ENCODE measurements at places on chromosomes 4 and X. TPM values are rescaled to one million over a fixed set of nuclear protein-coding genes. Genes with fewer than 3 reads are reported as not detected.

Gene WNK3
- 6.3 TPM for total RNA-seq

Gene HSFX4
- not detected for total RNA-seq

Gene C4orf54
- 71.2 TPM for total RNA-seq

Gene TMEM154
- total RNA-seq = 3.3 TPM

Gene F8A1
- total RNA-seq = 8.2 TPM

Gene CENPVL2
- 0.18 TPM for total RNA-seq

Gene GC
- total RNA-seq = 1.6 TPM

Gene FAM241A
- total RNA-seq = 1.3 TPM

Gene RNF212
- total RNA-seq = 9.6 TPM

Gene CXorf65
- 0.23 TPM for total RNA-seq

Gene ERAS
- total RNA-seq = not detected

Gene DSPP
- not detected for total RNA-seq

Gene NPY5R
- total RNA-seq = 1.6 TPM

Gene CFAP47
- 2.3 TPM for total RNA-seq

Gene MAGEC1
- not detected for total RNA-seq

Gene F11
- 2.5 TPM for total RNA-seq

Gene CPZ
- 21.4 TPM for total RNA-seq

Gene BLTP1
- total RNA-seq = 147 TPM

Gene ITIH6
- total RNA-seq = not detected

Gene TMEM128
- total RNA-seq = 25.2 TPM

Measured in metanephros (tissue), 2 donors.